Dermis microvascular lymphatic vessel endothelial cell (primary cell): ENCODE measurements at places on chromosomes 12 and 14.

- no peak for DNase-seq
These were observed 482 bp upstream of the PSMC1 start for GRCh38 chr14:90255871-90256270.

DNA sequence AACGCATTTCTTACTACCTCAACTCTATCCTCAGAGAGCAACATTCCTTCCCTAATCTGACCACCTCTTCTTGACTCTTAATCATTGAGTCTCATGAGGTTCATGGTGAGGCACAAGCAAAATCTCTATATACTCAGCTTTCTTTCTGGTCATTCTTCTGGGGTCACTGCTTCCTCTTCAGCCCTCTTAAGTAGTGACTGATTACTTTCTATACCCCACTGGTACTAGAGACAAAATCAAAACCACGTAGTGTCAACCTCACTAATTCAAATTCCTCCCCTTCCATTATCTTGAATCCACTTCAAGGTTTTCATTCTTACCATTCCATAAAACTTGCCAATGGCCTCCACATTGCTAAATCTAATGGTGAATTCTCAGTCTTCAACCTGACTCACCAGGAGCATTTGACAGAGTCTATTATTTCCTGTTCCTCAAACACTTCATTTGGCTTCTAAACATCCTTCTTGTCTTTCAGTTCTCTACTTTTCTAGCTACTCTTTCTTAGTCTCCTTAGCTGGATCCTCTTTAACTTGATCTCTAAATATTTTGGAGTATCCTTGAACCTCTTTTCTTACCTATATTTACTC is 6.8 kb downstream of the WDHD1 start:
- no peak for DNase-seq

- DNase-seq = no peak
These were observed 13.0 kb upstream of the PNMA1 start for GRCh38 chr14:73727166-73727565.

GRCh38 chr12:76152181-76152807 is 67.8 kb upstream of the NAP1L1 start:
- no peak for DNase-seq

GRCh38 chr14:54650331-54650958 is 83.5 kb downstream of the SAMD4A start:
- DNase-seq = no peak

DNA sequence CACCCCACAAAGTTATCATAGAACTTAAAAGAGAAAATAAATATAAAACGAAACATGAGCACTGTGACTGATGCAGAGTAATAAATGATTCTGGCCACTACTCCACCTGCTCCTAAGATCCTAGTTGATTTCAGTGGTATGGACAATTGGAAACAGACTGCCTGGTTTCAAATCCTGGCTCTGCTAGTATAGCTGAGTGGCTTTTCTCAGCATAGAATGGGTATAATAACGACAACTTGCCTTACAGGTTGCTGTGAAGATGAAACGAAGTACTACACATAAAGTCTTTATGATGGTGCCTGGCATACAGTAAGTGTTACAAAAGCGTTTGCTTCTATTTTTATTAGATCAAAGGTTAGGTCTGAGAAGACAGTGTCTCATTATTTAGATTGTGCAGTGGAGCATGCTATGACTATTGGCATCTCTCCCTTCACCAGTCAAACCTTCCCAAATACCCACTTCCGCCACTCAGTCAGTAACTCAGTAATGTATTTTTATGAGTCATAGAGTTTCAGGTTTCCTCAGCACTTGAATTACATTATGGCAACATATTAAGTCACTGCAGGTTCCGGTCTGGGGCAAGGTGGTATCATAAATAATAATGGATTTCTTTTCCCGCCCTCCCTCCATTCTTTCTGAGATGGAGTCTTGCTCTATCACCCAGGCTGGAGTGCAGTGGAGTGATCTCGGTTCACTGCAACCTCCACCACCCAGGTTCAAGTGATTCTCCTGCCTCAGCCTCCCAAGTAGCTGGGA is 29.7 kb upstream of the NR2C1 start:
- DNase-seq = no peak

- DNase-seq = no peak
These were observed 1.7 kb upstream of the DGLUCY start for GRCh38 chr14:91112194-91112593.

DNA sequence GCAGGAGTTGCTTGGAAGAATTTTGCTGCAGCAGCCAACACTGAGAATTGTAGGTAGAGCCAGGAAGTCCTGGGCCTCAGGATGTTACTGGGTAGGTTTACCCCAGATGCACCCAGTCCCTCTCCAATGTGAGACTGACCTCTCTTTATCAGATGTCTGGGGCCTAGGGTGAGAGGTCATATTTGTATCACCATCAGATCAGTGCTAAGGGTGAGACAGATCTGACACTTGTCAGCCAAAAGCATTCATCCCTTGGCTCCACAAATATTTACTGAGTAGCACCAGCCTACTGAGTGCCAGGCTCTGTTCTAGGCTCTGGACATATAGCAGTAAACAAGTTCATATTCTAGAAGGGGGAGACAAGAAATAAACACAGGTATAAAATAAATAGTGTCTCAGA is 4.3 kb downstream of the TROAP start:
- no peak for DNase-seq

- DNase-seq = no peak
These were observed 24.6 kb upstream of the KIF26A start for GRCh38 chr14:104113631-104114420.

DNA sequence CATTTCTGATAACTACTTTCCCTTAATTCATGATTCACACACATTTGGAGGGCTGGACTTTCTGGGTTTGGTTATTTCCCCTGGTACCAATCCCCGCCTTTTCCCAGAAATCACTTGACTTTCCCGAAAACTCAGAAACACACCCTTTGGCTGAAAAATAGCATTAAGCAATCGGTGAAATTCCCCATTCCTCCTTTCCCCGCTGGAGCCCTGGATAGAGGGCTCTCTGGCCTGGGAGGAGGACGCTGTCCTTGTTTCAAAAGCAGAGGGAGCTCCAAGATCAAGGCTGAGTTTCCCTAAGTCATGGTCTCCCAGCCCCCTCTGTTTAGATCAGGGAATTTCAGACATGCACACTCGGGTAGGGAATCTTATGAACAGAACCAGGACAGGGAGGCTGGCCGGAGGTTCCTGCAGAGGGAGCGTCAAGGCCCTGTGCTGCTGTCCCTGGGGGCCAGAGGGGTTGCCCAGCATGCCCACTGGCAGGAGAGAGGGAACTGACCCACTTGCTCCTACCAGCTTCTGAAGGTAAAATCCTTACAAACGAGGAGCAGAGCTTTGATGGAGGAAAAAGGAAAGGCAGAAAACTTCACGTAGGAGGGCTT is at the start of gene C1S:
Gene C1S (plus strand): TSS at position 366 of the 602 bp plus-strand sequence. CDS start 1,195 bp downstream, outside the sequence.
- DNase-seq = peak; percentile 29

DNA sequence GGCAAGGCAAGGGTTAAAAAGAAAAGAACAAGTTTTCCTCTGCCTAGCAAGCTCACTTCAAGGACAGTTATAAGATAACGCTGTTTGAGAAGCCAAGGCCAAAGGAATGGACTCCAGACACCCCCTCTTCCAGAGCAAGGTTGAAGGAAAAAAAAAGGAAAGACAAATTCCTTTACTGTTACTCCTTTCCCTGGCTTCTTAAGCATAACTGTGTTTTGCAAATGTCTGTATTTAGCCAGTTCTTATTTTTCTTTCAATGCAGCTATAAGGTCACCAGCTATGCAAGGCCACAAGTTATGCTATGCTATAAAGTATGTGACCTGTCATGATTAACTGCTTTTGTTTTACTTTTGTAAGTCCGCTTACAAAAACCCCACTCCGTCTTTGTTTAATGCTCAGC is 26.6 kb downstream of the ZNF410 start:
- no peak for DNase-seq

GRCh38 chr12:28925719-28926376 is 223.2 kb upstream of the FAR2 start:
- DNase-seq = no peak

- DNase-seq = no peak
These were observed 243.2 kb downstream of the CACNA1C start for GRCh38 chr12:2295941-2296461.

DNA sequence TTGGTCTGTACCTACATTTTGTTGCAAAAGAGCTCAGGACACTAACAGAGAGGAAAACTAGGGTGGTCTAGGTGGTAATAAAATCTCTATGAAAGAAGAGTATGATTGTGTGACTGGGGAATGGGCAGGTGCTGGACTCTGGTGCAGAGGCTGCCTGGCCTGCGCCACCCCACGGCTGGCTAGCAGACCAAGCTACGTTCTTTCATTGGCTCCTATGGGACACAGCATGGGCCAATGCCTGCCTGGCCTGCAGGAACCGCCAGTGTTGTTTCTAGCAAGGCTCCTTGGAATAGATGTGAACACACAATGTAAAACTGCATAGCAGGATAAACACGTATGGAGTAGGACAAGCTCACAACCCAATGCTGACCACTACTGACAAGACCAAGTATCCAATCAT is 51.7 kb upstream of the CORO1C start:
- DNase-seq = no peak

DNA sequence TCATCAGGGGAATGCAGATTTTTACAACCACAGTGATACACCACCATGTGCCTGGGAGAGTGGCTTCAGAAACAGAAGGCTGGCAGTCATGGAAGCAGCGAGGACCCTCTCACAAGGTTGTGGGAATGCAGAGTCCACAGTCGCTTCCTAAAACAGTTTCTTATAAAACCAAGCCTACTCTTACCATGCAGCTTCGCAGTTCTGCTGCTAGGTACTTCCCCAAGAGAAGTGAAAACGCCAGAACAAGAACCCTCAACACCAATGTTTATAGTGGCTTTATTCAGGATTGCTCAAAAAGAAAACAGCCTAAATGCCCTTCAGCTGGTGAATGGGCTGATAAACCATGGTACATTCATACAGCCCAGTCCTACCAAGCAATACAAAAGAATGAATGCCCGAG is 87.2 kb downstream of the DDX51 start:
- no peak for DNase-seq

DNA sequence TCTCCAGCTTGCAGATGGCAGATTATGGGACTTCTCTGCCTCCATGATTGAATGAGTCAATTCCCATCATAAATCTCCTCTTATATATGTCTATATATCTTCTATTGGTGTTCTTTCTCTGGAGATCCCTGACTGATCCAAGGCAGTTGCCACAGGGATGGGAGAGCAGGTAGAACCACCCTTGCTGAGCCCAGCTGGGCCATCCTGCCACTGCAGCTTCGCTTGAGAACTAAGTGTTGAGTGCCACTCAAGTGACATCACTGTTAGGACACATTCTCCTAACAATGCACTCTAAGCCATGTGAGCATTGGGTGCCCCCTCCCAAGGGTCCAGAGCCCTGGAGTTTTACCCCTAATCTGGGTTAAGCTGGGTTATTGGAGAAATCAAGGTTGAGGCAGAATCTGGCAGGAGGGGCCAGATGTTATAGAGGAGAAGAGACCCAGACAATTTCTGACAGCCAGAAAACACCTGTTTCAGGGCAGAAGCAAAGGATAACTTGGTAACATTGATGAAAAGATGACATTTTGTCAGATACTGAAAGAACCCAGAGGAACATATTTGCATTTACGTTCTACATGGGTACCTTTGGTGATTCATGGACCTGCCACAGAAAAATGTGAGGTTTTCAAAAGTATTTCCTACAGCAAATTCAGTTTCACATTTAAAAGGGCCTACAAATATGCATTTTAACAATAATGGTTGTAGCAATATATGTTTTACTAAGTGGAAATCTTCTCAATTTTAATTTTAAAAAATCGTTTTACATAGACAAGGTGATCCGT is 57.2 kb upstream of the MAX start:
- DNase-seq = no peak

DNA sequence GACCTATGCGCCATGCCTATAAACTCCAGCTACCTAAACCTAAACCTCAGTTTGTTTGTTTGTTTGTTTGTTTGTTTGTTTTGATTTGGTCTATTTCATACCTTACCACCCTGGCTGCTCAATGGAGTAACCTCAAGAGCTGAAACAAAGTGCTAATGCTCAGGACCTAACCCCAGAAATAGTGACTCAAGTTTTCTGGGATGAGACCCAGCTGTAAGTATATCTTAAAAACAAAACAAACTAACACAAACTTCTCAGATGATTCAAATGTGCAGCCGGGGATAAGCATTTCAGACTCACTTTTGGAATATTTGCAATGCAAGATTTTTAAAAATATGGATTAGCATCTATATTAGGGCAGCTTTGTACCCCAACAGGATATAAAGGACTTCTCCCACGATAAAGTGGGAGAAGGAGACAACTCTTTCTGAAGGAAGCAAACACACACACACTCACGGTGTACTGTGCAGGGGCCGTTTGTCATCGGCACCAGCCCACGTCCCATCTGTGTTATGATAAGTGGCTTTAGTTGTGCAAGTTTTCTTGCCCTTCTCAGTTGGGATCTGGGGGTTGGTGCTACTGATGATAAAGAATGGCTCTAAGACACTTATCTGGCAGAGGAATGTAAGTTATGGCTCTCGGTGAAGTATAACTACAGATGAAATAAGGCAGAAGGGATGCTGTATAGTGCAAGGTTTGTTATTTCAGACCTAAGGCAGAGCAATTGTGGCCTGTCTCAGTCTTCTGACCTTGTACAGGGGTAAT is 516.7 kb upstream of the TMEM132C start:
- no peak for DNase-seq

DNA sequence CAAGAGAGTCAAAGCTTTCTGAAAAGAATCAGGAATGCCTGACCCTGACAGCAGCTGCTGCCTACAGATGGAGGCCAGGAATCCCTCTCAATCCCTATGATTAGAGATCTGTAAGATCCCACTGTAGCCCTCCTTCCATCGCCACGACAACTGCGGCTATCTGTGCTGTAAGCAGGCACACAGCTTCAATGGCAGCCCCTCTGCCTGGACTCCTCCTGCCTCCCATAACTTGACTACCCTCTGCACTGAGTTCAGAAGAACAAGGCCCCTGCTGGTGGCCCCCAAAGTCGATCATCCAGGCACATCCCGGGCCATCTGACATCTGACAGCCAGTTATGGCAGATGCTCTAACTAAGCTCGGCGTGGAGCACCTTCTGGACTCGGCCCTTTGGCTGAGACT is 2.9 kb downstream of the CLMN start:
- DNase-seq = no peak

DNA sequence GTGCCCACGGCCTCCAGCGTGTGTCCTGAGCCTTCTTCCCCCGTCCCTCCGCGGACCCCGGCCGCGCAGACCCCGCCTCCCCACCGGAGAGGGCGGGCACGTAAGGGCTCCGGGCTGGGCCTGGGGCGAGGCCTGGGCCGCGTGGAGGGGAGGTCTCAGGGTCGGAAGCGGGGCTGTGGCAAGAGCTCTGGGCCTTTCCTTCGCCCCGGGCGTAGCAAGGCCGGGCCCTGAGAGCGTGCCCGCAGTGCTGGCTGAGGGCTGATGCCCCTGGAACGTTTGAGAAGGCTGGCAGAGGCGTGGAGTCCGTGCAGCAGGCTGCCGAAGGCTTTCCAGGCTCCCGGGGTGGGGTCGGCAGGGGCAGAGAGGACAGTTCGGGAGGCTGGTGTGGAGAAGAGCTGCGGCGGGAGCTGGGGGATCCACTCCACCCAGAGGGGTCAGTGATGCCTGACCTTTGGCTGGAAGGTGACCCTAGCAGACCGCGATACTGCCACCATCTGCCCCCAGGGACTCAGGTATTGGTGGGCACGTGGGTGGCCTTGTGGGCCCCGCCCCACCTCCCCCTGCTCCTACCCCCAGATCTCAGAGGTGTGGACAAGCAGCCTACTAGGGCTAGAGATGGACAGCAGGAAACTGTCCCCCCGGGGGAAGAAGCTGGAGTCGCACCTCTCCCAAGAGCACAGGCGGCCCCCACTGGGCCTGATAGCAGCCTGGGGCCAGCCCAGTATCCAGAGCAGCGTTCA is 558 bp downstream of the TEX22 start:
- DNase-seq = no peak
